ENCODE measurements at places on chromosomes 1 and 21.
A peak's percentile ranks its signal among the peaks of the same experiment; 100 is the strongest.

DNA sequence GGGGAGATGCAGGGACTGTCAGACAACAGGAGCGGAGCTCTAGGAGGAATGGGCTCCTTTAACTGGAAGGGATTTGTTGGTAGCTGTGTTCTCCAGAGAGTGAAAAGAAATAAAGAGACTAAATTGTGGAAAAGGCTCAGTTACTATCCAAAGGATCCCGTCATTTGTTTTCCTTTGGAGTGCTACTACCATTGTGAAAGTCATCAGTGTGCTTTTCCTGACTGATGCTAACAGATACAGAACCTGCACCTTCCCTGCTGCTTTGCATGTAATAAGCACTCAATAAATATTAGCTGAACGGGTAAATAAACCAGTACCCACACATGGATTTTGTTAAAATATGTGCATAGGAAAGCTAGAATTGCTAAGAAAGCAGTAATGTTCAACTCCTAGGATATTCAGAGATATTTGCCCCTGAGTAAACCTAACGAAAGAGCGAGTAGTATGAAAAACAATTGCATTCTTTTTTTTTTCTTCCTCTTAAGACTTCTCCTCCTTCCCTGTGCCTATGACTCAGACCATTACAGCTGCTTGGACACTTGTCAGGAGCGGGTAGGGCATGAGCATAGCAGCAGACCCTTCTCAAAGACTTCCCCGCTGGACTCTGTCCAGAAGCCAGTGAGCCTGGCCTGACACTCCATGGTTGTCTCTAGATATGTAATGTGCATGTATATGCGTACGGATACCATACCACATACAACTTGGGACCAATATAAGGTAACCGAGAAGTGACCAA, 41.7 kb downstream of the PTGFRN start:
- DNase-seq, result no peak

- DNase-seq, result no peak
Measured at GRCh38 chr21:23664193-23664694, 1943.0 kb downstream of the MRPL39 start.

- DNase-seq, result peak; percentile 79
Measured at GRCh38 chr1:36924282-36924811, 110.0 kb downstream of the GRIK3 start.

- DNase-seq, result no peak
Measured at GRCh38 chr1:196382383-196382782, 225.9 kb downstream of the KCNT2 start.

DNA sequence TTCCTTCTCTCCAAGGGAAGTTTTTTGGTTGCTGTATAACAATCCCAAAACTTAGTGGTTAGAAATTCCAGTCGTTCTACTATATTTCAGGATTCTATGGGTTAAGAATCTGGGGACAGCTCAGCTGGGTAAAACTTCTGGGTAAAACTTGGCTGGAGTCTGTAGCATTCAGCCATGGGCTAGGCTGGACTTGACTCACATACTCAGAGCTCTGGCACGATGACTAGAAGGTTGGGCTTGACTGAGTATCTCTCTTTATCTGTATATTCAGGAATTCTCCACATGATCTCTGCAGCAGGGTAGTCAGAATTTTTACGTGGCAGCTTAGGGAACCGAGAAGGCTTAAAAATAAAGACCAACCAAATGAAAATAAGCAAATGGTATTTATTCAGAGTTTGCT, 28.2 kb upstream of the HRNR start:
- DNase-seq, result no peak

DNA sequence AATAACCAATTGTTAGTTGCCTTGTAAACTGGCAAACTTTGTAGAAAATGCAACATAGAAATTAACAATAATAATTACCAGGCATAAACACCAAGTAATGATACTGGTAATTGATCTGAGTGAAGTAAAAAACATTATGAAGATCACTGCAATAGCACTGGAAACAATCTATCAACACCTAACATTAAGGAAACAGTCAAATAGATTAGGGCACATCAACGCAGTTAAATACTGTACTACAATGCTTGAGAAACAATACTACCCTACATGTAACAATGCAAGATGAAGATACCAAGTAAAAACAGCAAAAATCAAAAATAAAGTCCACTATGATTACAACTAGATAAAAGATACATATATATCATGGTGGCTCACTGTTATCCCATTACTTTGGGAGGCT, 16.6 kb downstream of the SYDE2 start:
- no peak for DNase-seq

- no peak for DNase-seq
Measured at GRCh38 chr1:23459338-23459757, 24.6 kb downstream of the ASAP3 start.

- no peak for DNase-seq
Measured at GRCh38 chr1:36941316-36941978, 92.9 kb downstream of the GRIK3 start.

DNA sequence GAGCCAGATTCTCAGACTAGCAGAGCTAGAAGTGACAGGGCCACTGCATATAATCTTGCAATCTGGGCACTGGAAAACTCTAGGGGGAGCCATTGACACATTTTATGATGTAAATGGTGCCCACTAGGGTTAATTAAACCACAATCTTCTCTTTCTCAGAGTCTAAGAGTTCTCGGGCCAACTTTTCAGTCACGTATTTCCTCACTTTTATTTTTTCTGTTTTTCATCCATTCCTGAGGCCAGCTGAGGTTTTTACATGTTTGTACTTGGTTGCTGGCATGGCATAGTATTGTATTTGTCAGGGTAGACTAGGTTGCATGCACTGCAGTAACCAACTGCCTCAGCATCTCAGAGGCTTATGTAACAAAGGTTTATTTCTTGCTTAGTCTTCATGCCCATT, 138.2 kb downstream of the ZNF326 start:
- DNase-seq, result peak; percentile 46

DNA sequence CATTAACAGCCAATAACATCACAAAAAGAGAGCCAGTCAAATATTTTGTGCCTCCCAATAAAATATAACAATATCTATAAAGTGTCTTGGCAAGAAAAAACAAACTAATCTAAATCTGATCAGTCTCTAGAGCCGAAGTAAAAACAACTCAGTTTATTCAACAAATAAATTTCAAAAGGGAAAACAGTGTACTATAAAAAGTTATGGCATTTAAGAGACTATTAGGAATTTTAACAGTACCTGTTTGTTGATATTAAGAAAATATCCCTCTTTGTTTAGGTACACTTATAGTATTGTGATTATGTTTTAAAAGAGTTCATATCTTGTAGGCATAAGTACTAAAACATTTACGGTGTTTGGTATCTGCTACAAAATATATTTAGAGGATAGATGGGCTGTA, 36.6 kb upstream of the C1orf53 start:
- DNase-seq, result no peak

- no peak for DNase-seq
Measured at GRCh38 chr1:106268070-106268469, 788.4 kb upstream of the PRMT6 start.

DNA sequence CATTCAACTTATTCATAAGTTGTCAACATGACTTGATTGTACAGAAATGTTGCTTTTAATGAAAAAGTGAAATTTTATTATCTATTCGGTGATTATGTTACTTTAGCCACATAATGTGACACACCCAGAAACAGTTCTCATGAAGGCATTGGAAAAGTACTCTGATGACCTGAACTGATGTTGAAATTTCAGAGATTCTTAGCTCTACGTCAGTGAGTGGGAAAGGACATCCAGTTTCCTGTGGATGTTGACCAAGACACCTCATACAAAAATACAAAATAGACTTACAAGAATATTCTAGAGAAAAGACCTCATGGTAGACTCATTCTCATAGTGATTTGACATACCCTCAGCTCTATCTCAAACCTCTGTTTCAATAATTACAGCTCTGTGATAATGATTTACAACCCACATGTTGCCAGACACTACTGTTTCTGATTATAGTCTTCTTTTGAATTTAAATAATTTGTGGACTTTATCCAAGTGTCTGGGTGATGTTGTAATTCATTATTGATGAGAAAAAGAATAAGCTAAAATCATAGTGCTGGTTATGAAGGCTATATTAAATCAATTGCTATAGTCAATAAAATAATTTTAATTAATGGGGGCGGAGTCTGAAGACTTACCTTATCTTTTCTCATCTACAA, 37.3 kb downstream of the KCNK2 start:
- no peak for DNase-seq

- peak; percentile 31 for DNase-seq
Measured at GRCh38 chr1:27031235-27032118, 18.8 kb upstream of the TENT5B start.

GRCh38 chr1:22808676-22809483, 98.2 kb downstream of the EPHB2 start:
- no peak for DNase-seq

- DNase-seq, result no peak
Measured at GRCh38 chr1:54335755-54336108, 70.5 kb downstream of the SSBP3 start.

DNA sequence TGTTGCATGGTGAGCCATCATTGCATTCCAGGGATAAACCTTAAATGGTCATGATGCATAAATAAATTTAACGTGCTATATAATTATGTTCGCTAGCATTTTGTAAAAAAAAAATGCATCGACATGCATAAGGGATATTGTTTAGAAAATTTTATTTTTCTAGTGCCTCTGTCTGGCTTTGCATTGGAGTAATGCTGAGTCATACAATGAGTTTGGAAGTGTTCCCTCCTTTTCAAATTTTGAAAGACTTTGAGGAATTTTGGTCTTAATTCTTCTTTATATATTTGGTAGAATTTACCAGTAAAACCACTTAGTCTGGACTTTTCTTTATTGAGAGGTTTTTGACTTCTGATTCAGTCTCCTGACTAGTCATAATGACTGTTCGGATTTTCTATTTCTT, 4.9 kb downstream of the MNDA start:
- DNase-seq, result no peak

DNA sequence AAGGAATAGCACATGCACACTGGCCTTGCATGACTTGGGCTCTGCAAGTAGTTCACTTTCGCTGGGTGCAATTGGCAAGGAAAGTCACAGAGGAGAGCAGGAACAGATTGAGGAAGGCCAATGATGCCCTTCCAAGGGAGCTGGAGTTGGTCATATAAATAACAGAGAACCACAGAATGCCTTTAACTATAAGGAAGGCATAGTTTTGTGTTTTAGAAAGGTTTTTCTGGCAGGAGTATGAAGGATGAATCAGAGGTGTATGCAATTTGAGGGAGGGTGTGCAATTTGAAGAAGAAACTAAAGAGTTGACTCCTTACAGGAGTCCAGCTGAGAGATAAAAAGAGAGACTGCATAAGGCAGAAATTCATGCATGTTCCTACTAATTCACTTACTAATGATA, 112.1 kb downstream of the PHTF1 start:
- DNase-seq, result no peak

DNA sequence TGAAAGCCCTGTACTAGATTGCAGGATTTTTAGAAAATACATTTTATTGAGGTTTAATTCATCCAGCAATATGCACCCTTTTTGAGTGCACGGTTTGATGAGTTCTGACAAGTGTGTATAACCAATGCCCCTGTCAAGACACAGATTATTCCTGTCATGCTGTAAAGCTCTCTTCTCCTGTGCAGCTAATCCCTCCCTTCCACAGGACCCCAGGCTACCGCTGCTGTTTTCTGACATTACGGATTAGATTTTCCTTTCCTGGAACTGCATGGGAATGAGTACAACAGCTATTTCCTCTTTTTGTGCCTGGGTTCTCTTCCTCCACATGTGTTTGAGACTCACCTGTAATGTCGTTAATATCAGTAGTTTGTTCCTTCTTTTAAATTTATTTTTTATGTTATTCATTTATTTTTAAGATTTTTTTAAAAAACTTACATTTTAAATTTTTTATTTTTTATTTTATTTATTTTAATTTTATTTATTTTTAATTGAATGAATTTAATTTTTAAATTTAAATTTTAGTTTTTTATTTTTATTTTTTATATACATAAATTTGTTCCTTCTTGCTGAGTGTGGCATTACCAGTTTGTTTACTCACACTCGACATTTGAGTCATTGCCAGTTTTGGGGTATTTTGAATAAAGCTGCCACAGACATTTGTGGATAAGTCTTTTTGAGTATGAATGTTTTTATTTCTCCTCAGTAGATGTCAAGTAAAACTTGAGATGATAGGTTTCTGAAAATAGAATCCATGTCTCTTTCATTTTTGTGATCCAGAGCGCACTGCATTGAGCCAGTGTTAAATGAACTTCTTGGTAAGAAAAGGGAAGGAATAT, 79.0 kb upstream of the B3GALT5 start:
- no peak for DNase-seq

DNA sequence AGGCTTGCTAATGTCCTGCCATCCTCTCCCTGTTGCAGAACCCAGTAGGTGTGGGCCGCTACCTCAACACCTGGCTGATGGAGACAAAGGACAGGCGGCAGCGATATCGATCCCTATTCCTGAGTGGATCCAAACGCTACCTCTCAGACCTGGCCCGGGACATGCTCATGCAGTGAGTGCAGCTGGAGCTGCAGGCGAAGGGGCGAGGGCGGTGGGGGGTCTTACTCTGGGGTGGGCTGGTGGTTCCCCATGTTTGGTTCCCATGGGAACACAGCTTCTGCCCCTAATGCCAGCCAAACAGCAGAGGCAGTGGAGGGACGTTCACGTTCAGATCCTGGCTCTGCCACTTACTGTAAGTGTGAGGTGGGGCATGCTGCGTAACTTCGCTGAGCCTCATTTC, 15.8 kb upstream of the TTC22 start:
- no peak for DNase-seq

DNA sequence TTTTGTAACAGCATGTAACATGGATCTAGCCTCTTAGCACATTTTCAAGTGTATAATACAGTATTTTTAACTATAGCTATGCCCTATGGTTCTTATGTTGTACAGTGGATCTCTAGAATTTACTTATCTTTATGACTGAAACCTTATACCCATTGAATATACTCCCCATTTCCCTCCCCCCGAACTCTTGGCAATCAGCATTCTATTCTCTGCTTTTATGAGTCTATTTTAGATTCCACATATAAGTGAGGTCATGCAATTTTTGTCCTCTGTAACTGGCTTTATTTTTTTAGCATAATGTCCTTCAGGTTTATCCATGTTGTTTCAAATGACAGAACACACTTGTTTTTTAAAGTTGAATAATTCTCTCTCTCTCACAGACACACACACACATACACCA, 3.1 kb upstream of the GBP6 start:
- no peak for DNase-seq

GRCh38 chr1:182869241-182869666, 30.1 kb downstream of the DHX9 start:
- DNase-seq, result no peak

DNA sequence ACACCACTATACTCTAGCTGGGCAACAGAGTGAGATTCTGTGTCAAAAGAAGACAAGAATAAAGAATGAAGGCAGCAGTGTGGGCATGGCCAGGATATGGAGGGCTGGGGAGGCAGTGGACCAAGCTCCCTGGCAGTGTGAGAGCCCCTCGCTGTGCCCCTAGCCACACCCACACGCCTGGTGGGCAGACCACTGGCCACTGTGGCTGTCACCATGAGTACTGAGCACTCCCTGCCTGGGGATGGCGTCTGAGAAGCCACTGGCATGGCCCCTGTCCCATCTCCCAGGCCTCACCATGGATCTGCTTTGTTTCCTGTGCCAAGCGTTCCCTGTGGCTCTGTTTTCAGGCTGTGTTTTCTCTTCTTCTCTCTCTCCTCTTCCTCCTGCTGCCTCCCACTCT, 51.7 kb downstream of the STUM start:
- DNase-seq, result no peak

- no peak for DNase-seq
Measured at GRCh38 chr1:78075621-78076020, 29.9 kb downstream of the GIPC2 start.
